ENCODE measurements at places on chromosomes 2 and 18.

- DNase-seq = no peak
Observed at GRCh38 chr2:171627412-171627811, 59.9 kb upstream of the DYNC1I2 start.

DNA sequence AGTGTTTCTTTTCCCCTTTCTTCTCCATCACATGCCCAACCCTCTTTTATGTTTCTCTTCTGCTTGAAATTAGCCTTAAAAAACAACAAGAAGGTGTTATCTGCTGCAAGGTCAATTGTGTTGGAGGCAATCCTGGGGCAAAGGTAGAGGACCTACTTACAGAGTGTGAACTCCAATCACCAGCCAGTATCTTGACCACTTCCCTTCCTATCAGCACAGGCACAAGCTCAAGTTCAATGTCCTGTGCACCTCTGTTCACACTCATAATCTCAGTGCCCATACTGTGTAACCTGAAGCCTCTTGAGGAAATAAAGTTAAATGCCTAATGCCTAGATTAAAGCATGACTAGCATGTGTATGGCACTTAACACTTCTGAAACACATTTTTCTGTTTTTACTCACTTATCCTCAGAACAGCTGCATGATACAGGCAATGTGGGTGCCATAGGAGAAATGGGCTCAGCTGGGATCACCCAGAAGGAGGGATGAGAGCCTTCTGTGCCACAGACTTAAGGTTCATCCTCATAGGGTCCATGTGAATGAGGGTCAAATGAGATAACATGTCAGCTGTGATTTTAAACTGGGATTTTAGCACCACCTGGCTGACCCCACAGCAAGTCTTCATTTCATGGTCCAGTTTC, 701.5 kb downstream of the BCL11A start:
- no peak for DNase-seq

DNA sequence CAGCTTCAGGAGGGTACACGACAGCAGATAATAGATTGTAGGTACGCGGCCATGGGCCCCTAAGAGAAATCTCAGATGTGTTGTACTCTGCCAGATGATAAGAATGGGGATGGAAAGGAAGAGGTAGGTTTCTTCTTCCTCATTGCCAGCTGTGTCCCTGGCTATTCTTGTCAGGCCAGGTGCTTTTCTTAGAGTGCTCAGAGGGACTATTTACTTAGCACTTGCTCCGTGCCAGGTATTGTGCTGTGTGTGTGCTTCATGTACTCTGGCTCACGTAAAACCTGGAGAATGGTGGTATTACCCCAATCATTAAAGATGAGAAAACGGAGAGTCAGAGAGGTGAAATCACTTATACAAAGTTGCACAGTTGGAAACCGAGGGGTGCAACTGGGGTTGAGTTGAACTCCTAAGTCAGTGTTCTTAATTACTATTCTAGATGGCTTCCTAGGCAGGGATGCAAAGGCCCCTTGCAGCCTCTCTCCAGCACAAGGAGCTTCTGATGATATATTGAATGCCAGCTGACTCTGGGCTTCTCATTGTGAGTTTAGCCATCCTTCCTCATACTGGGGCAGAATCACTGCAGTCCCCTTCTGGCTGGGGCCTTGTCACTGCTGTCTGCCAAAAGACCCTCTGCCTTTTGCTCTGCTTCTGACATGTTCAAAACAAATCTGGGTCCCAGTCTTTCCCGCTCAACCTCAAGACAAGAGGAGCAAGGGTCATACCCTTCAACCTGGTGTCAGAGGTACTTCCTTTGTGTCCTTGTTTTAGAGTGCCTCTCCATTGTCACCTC, 60.7 kb downstream of the LYPD1 start:
- no peak for DNase-seq

DNA sequence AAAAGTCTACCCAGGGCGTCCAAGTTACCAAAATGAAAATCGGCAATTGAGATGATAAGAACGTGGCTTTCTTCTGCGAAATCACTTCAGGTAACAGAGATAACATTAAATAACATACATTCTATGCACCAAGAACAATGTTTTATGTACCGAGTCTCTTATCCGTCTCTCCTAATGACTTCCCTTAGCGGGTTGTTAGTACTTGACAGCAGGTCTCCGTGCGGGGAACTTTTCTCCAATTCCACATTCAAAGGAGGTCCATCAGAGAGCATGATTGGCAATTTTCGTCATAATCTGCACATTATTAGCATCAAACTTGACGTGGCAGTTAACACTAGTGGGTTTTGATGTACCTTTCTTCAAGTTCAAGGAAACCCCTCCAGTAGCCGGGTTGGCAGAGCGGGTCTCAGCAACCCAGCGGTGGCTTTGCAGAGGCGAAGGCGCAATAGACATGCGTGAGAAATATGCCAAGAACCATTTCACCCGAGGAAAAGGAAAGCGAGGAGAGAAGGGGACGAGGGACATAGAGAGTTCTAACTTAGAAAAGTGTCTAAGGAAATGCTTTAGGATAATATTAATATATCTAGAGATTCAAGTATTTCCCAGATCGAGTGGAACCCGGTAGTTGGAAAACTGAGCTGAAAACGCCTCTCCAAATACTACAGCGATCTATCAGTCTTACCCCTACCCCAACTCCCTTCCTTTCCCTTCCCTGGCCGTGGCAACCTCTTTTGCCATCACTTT, 5.0 kb downstream of the EVX2 start:
- DNase-seq = peak; percentile 67

GRCh38 chr2:164599954-164600589, 21.2 kb downstream of the GRB14 start:
- DNase-seq = no peak

GRCh38 chr2:156191527-156191926, 141.0 kb downstream of the NR4A2 start:
- no peak for DNase-seq

DNA sequence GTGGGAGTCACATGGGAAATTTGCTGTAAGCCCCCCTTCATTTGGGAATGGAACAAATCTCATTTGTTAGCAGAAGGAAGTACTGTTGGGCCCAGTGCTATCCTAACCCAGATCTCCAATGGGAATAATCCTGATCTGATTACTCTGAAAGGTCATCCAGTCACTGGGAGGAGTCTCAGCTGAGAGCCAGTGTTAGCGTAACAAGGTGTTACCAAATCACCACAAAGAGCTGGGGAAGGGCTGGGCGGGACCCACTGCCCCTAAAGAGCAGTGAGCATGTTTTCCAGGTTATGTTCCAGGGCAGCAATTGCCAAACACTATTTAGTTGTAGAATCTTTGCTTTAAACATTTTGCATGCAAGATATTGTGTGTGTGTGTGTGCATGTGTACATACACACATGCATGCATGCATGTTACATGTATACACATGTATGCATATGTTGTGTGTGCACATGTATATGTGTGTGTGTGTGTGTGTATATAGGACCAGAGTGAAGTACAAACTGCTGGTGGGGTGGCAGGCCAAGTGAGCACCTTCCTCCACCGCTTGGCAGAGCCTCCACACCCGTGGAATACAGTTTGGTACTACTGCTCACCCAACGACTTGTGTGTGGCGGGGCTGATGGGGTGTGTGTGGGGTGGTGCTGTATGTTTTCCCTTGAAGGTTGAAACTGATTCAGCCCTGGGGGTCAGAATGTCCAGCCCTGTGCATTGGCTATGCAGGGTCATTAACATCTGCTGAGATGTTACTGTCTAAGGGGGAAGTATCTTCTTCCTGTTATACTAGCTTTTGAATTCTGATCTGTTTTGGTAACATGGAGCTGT, 15.2 kb downstream of the INPP5D start:
- no peak for DNase-seq

GRCh38 chr2:234165421-234165820, 114.9 kb downstream of the SPP2 start:
- DNase-seq = no peak

- no peak for DNase-seq
Observed at GRCh38 chr2:97718942-97719341, 5.6 kb downstream of the ZAP70 start.

- DNase-seq = no peak
Observed at GRCh38 chr2:177143444-177143843, 69.2 kb upstream of the HNRNPA3 start.

GRCh38 chr2:18639756-18640453, 50.5 kb upstream of the NT5C1B start:
- DNase-seq = no peak

DNA sequence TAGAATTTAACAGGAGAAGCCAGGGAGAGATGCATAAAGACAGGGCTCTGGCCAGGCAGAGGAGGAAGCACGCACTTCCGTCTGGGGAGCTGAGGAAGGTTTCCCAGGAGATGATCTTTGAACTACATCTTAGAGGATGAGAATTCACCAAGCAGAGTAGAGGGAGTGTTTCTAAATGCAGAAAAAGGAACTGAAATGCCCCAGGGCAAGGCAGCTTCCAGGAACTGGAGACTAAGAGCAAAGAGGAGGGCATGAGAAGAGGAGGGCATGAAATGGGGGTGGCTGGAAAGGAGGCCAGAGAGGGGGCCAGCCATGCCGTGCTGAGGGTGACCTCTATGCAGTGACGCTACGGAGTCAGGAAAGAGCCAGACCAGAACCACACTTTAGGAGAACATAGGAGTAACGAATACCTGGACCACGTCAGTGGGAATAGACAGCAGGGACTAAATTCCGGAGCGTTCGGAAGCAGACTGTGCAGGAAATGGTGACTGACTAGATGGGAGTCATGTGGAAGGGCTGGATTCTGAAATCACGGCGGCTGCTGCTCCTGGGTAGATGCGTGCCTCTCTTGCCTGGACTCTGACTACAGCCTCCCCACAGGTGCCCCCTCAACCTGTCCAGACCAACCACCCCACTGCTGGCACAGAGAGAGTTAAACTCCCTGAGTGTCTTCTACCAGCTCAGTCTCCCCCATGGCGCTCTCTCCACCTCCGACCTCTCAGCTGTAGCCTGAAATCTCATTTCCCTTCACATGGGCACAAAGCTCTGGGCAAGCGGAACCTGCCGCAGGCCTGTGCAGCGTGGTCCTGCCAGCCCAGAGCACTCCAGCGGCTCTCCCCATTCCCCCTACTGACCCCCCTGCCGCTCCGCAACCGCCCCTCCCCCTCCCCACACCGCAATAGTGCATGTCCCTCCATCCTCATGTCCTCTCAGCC, 87.0 kb upstream of the RTN4 start:
- DNase-seq = peak; percentile 64

- no peak for DNase-seq
Observed at GRCh38 chr2:209985874-209986273, 16.6 kb upstream of the RPE start.

DNA sequence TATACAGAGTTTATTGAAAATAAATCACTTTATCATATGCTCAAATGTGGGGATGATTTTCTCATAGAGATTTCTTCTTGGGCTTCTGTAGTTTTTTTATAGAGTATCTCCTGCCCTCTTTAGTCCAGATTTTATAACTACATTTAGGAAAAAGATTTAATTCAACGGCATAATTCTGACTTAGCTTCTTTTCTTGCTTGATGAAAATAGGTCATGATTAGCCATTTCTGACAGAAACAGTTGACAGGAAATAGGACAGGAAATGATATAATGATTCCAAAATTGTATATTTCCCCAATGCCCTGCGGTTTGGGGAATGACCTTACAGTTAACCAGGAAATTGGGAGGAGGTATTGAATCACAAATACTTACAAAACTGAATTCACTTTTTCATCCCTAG, 1531.9 kb upstream of the ACVR2A start:
- DNase-seq = no peak

- no peak for DNase-seq
Observed at GRCh38 chr18:31079973-31080372, 22.2 kb downstream of the DSC2 start.

- DNase-seq = no peak
Observed at GRCh38 chr18:47863041-47863440, 67.4 kb downstream of the SMAD2 start.

DNA sequence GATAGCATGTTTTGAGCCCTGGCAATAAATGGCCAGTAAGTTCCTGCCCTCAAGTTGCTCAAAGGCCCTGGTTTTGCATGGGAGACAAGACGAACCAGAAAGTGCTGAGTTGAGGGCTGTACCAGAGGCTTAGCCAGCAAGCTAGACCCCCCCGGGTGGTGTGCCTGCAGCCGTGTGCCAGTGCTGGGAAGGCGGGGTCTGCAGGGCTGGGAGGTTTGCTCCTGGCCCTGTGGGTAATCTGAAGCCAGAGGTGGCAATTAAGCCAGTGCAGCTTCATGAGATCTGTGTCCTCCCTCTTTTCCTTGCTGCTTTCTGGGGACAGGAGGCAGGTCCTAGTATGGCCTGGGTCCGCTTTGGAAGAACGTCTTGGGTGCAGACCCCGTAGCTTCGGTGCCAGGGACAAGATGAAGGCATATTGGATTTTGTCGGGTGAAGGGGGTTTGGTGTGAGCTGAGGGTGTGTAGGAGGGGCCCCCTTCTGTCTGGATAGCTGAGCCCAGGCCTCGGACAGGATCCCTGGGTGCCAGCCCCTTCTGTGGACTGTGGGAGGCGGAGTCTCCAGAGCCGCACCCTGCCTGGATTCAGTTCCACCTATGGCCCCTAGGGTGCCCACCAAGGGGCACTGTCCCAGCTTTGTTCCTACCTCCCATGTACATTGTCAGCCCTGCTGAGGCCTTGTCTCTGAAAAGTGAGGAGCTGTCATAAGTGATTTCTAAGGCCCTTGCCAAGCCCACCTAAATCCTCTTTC, 15.6 kb downstream of the ATOH8 start:
- no peak for DNase-seq

DNA sequence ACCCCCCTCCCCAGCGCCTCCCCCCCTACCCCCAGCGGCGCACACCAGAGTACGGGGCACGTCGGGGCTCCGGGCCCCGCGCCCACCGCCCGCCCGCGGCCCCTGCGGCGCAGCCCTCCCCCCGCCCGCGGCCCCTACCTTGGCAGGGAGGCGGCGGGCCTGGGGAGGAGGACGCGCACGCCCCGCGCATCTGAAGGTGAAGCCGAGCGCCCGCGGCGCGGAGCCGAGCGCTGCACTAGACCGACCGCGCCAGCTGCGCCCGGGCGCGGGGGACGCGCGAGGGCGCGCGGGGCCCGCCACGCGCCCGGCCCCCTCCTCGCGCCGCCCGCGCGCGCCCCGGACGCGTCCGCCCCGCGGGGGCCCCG, at the start of gene ZNF516:
Gene ZNF516 (minus strand): TSS at position 237 of the 365 bp plus-strand sequence. CDS start 52,188 bp downstream, outside the sequence.
- DNase-seq = no peak

GRCh38 chr2:173101687-173102086, 26.0 kb downstream of the MAP3K20 start:
- DNase-seq = no peak

GRCh38 chr2:68274022-68274421, 21.7 kb upstream of the PPP3R1 start:
- no peak for DNase-seq

DNA sequence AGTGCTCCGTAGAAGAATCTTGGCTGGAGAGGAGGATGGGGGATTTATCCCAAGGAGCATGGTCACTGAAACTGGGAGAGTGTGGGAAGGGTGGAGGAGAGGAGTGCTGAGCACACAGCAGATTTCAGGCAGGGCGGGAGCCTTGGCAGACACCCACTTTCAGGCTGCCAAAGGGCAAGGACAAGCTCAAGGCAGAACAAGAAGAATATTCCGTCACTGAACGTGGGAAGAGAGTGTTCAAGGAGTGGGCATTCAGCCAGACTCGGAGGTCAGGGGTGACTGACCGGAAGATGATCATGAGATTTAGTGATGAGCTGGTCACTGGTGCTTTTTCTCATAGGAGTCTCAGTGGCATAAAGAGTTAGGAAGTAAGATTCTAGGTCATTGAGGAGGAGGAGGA, 136.2 kb upstream of the RASGRP3 start:
- DNase-seq = no peak

GRCh38 chr2:204364860-204365535, 180.3 kb upstream of the PARD3B start:
- no peak for DNase-seq
